ENCODE measurements at places on chromosomes 2 and 18. TPM values are rescaled to one million over a fixed set of nuclear protein-coding genes. Genes with fewer than 3 reads are reported as not detected.

FAM161A gene
- 2.5 TPM for total RNA-seq

SLC9A2 gene
- not detected for total RNA-seq

ACTG2 gene
- total RNA-seq: 413 TPM

DAW1 gene
- not detected for total RNA-seq

RND3 gene
- total RNA-seq: 62.1 TPM

ANKRD44 gene
- 46.4 TPM for total RNA-seq

MROH2A gene
- not detected for total RNA-seq

MEX3C gene
- total RNA-seq: 20.4 TPM

GPR45 gene
- not detected for total RNA-seq

COL4A3 gene
- total RNA-seq: 1.5 TPM
